Activated T-cell treated with anti-CD3 and anti-CD28 coated beads for 48 hours (primary cell): ENCODE measurements at places on chromosomes 7 and 10.

GRCh38 chr10:123513870-123514269, 152.3 kb upstream of the GPR26 start:
- DNase-seq: no peak

DNA sequence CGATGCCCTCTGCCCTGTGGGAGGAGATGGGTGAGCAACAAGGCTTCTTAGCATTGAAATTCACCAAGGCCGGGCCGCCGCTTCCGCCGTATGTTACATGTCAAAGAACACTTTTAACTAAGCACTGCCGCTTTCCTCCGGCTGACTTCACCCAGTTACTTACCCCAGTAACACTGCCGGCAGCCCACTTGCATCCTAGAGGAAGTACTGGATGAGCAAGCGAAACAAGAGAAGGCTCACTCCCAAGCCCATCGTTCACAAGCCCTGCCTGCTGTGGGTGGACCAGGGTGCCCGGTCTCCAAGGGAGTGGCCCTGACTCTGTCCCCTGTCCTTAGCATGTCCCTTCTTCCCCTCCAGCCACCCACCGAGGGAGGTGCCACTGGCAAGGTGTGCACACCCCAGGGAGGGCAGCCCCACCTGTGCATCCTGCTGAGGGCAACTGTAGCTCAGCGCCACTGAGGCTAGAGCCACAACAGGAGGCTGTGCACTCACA, 73.1 kb upstream of the EBF3 start:
- no peak for DNase-seq

DNA sequence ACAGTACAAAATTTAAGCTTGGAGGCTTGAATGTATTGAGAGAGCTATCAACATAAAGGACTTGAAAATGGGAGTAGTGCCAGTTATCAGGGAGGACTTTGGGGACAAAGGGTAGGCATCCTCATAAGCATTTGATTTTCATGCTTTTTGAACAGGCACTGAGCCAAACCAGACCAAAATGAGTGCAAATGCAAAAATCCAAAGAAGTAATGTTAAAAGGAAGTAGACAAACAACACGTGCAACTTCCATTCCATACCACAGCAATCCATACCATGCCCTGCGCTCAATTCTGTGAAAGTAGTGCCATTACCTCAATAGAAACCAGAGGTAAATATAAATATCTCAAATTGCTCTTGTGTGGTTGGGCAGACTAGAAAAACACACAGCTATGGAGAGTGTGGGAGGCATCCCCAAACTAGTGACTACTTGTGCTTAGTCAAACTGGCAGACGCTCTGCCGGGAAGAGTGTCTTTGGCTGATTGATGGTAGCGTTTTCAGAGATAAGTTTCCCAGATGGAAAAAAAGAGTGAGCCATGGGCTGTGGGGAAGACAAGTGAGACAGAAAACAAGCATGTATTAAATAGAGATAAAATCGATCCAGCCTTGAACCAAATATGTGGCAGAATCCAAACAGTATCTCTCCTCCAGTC, 161.5 kb downstream of the CREB5 start:
- DNase-seq: no peak

- no peak for DNase-seq
Observed at GRCh38 chr7:29833929-29834328, 27.6 kb downstream of the WIPF3 start.

DNA sequence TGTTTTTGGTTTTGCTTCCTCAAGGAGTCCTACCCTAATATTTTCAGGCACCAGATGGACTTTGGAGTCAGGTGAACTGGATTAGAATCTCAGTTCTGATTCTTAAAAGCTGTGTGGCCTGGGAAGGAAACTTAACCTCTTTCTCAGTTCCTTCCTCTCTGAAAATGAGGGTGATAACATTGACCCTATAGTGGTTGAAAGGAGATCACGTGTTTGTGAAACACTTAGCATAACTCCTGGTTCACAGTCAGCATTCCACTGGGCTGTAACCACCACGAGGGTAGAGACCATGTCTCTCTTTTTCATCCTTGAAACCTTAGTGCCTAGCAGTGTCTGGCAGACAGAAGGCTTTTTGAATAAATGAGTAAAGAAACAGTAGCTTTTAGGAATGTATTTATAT, 16.7 kb downstream of the LSMEM1 start:
- no peak for DNase-seq

GRCh38 chr7:91892099-91892705, 11.7 kb upstream of the MTERF1 start:
- no peak for DNase-seq

GRCh38 chr10:48547061-48547895, 57.6 kb downstream of the ARHGAP22 start:
- no peak for DNase-seq

DNA sequence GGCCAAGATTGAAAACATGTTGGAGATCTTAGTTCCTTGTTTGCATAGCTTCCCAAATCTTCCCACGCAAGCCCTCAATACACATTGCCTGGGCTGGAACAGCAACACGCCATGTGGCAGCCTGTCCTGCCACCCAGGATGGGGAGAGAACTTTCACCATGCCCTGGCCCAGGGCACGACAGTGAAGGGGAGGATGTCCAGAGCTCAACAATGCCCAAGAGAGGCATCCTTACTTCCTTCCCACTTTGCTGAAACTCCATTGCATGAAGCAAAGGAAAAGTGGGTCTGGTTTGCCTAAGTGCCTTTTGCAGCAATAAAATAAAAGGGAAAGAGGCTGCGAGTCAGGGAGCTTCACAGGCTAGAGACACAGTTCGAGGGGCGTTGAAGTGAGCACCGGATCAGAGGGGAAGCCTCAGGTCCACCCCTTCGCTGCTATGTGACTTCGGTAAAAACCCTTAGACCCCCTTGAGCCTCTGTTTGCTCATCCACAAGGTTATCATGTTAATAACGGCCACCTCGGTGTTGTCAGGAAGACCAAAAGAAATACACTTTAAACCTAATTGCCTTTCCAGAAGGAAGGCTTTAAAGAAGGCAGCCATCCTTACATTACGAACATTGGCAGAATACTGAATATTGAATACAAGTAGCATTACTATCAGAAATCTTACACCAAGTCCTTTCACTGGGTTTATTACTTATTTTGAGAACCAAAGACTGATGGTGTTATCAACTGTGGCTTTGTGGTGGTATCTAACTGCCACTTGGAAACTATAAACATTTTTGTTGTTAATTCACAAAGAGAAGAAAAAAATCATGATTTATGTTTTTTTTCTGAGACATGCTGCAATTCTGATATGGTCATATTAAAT, 133.3 kb downstream of the ICA1 start:
- DNase-seq: no peak

DNA sequence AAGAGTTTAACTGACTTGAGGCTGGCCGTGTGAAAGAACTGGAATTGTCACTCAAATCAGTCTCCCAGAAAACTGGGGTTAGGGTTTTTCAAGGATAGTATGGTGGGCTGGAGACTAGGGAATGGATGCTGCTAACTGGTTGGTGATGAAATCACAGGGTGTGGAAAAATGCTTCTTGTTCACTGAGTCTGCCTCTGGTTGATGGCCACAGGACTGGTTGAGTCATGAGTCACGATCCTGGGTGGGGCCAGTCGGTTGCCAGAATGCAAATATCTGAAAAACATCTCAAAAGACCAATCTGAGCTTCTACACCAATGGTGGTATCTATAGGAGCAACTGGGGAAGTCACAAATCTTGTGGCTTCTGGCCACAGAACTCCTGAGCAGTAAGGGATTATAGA, 16.3 kb upstream of the BAMBI start:
- no peak for DNase-seq

DNA sequence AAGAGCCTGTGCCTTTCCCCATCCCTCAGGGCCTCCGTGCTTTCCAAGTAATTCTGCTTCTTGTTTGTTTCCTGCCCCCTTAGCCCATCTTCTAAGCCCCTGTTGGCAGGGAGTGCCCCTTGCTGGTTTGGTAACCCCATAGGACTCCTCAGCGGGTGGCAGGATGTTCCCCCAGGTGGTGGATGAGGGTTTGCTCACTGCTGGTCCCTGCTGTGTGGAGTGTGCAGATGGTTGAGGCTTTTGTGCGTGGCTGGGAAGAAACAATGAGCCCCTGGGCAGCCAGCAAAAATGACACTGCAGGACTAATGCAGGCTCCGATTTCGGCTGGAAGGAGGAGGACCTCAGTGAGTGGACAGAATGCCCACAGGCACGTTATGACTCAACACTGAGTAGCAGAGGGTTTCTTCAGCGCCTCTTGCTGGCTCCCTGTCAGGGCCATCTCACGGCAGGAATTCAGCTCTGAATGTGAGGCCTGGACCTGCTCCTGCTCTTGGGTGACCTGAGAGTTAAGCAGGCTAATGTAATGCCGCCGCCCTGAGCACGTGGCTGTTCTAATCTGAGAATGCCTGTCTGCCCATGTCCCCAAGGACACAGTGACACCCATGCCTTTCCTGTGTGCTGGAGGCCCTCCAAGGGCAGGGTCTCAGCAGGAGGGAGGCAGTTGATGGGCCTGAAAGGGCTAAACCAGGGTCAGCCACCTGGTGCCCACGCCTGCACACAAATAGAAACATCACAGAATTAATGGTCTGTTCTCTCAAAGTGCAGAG, 16.6 kb downstream of the BAG3 start:
- no peak for DNase-seq

DNA sequence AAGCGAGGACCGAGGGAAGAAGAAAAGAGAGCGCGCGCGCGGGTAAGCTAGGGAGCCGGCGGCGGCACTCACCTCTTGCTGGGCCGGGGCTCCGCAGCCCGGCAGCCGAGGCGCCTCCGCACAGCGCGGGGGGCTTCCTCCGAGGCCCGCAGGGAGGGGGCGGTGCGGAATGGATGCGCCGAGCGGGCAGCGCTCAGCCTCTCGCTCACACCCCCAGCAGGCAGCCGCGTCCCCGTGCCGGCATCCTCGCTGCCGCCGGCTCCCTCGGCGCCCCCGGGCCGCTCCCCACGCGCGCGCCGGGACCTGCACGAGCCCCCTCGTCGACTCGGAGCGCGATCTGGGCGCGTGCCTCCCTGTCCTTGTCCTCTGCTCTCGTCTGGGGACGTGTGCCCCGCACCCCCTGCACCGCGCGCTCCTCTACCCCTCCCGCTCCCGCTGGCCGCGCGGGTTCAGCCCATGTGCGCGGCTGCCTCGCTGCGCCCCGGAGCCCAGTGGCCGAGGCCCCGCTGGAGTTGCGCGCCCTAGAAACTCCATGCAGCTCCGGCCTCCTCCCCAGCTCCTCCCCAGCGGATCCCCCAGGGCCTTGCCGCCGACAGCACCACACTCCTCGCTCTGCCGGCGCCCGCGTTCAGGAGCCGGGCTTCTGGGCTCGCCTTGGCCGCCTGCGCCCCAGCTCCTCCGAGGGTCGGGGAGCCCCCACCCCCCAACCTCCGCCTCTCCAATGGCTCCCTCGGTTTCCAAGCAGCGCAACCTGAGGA, 75.3 kb downstream of the CALN1 start:
- no peak for DNase-seq

DNA sequence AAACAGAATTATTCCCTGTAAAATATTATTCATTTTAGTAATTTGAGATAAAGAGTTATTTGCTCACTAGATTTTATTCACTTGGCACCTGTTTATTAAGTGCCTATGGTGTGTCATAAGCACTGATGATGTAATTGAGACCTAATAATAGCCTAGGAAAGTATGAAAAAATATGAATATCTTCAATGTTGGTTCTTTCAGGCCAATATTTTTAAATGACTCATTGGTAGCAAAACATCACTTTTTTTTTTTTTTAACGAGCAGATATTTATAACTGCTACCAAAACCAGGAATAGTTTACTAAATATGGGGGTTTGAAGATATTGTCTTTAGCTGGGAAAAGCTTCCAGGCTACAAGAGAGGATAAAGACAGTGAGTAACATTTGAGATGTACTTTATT, 228.0 kb downstream of the PRKG1 start:
- no peak for DNase-seq

DNA sequence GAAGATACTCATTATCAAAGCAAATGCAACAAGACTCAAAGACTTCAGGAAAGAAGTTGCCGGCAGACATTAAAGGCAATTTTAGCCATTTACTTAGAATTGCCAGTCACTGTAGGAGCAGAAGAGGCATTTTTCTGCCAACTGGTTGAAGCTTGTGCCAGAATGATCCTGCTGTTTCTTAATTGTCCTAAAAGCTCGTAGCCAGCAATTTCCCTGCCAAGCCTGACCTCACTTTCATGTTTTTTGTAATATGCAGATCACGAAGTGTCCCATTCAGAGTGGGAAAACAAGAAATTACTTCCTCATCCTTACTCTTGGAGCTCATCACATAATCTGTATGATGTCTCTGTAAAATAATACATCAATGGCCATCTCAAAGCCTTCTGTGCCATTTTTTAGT, 130.9 kb upstream of the ANKRD1 start:
- no peak for DNase-seq
